ENCODE measurements at places on chromosomes 12 and 14. TPM values are rescaled to one million over a fixed set of nuclear protein-coding genes. Genes with fewer than 3 reads are reported as not detected.

DNA sequence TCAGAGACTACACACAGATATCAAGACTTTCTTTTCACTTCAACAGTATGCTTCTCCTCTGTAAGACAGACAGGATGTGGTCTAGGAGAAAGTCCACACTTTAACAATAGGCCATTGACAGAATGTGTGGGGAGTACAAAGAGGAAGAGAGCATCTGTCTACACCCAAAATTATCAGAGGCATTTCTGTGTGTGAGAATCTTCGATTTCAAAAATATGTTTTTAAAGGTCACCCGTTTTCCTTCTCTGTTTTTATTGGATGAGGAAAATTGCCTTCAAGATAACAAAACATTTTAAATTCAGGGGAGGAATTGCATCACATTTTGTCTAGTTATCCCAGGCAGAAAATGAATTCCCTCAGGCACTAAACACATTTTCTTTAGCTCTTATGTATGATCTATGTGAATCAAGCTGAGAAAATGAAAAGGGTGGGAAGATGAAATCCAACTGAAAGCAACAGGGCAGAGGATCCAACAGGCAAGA lies 16.4 kb downstream of the NAV3 start:
- no peak for DNase-seq

- DNase-seq = no peak
Measured at GRCh38 chr12:105013892-105014291, 27.8 kb downstream of the NOPCHAP1 start.

KRT79 gene
- total RNA-seq = 0.09 TPM

GRCh38 chr12:53299101-53299453 lies 418 bp upstream of the MYG1 start:
- DNase-seq = peak; percentile 61

DNA sequence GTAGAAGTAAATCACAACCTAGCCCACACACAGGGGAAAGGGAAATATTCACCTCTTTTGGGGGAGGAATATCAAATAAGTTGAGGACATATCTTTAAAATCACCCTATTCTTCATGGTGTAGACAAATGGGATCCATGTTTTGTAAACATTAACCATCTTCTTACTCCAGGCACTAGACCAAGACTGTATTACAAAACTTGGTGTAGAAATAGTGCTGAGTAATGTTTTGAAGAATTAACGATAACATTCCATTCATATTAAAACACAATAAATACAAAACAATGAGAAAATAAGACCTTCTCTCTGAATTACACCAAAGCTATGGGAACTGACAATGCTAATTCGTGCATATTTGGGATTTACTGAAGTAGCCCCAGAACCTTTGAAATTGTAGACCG lies 633.6 kb downstream of the BCL11B start:
- no peak for DNase-seq

- no peak for DNase-seq
Measured at GRCh38 chr12:65935906-65936901, 111.9 kb downstream of the HMGA2 start.

DNA sequence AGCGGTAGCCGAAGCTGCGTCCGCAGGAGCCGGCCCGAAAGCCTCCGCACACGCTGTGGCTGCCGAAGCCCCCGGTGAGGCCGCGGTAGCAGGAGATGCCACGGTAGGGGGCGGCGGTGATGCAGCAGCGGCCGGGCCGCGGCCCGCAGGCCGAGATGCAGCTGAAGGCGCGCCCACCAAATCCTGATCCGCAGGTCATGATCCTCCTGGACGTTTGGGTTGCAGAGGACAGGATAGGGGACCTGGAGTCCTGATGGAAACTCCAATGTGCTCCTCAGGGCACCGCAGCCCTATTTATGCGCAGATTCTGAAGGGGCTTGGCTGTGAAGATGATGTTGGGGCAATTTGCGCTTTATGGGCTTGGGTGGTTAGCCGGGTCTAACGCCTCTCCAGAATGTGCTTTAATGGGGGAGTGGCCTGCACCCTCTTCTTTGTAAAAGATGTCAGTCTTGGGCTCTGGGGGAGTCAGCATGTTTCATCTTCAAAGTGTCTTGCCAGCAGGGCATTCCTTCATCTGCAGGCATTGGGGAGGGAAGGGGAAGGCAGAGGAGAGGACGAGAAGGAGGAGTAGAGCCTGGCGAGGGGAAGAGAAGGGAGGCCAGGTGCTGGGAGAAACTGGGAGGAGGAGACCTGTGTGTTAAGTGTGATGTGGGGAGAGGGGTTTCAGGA lies at the start of gene KRT81:
Gene KRT81 (minus strand): TSS at position 268 of the 669 bp plus-strand sequence. CDS start 69 bp downstream, at position 199.
- no peak for DNase-seq

TBX3 gene
- not detected for total RNA-seq

DNA sequence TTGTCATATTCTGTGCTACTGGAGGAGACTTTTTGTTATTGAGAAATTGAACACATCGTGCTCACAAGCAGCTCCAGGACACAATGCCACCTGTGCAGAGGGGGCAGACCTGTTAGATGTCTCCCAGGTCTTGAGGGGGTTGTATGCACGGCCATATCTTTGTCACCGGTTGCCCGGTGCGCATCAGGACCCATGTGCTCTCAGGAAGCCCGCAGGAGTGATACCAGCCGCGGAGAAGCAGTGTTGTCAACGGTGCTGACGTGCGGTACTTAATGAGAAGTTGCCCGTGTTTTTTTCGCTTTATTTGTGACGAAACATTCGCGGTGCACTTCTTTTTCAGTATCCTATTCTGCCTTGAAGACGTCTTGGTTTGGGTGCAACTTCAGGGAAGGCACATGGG lies 128.2 kb upstream of the RTL1 start:
- DNase-seq = no peak

- no peak for DNase-seq
Measured at GRCh38 chr14:105053996-105054395, 11.2 kb downstream of the GPR132 start.

DNA sequence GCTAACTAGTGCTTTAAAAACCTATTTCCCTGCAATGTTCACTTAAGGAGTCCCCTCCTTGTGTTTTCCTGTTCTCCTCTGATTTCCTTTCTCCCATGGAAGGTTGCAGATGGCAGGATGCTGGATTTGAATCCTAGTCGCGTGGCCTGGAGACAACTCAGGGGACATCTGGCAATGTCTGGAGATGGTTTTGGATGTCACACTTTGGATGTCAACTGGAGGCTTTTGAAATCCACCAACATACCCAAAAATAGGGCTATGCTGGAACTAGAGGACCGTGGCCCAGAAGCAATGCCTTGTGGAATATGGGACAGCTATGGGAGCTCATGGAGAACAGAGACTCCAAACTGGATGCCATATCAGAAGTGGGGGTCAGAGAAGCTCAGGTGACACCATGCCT lies 95.8 kb upstream of the NOS1 start:
- no peak for DNase-seq

DNA sequence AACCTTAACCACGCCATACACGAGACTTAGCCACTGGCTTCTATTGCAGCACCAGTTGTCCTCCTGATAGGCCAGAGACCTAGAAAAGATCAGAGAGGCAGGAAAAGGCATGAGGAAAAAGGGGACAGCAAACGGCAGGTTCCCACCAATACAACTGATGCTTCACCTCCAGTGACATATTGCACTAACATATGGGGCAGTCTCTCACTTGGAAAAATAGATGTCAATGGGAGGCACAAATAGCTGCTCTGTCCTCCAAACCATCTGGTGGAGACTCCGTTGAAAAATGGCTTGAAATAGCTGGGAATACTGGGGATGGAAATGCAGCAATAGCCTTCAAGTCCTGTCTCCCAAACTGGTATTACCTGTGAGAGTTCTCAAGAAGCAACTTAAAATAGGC lies 20.3 kb downstream of the SLC8A3 start:
- no peak for DNase-seq

DNA sequence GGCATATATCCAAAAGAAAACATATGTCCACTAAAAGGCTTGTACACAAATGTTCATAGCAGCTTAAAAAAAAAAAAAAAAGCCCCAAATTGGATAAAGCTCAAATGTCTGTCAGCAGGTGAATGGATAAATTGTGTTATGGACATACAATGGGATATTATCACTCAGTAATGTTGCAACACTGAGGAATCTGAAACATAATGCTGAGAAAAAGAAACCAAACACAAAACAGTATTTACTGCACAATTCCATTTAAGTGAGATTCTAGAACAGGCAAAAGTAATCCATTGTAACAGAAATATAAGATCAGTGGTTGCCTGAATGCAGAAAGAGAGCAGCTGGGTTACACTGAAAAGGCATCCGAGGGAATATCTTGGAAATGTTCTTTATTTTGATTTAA lies 117.9 kb downstream of the SLC15A5 start:
- no peak for DNase-seq

GRCh38 chr12:89951050-89951693 lies 242.5 kb upstream of the ATP2B1 start:
- peak; percentile 29 for DNase-seq

DNA sequence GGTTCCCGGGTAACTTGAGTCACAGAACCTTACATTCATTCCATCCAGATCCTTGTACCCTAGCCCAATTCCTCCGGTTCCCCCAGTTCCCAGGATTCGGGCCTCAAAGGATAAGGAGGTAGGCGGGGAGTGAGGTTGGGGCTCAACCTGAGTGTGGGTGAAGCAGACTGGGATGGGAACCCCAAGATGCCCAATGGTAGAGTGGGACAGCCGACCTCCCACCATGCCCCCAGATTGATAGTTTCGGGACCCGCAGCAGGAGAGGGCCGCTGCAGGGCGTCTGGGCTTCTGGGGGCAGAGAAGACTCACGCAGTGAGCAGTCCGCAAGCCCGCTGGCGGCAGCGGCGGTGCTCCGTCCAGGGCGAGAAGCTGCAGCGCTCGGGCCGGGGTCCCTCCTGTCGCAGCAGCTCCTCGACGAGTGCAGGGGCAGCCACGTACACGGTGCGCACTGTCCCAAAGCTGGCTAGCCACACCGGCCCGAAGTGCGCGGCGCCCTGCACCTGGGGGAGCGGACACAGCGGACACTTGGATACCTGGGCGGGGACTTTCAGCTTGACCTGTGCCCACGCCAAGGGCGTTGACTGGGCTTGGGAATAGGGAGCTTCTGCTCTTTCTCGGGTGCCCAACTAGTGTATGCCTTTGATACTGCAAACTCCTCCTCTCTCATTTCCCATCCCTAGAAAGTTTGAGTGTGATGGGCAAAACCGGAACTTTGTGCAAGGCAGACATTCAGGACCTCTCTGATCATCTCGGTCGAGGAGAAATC lies 997 bp downstream of the CYP27B1 start:
- DNase-seq = peak; percentile 31

- no peak for DNase-seq
Measured at GRCh38 chr12:9851050-9851449, 18.1 kb downstream of the CLEC2B start.

GPX2 gene
- not detected for total RNA-seq

DNA sequence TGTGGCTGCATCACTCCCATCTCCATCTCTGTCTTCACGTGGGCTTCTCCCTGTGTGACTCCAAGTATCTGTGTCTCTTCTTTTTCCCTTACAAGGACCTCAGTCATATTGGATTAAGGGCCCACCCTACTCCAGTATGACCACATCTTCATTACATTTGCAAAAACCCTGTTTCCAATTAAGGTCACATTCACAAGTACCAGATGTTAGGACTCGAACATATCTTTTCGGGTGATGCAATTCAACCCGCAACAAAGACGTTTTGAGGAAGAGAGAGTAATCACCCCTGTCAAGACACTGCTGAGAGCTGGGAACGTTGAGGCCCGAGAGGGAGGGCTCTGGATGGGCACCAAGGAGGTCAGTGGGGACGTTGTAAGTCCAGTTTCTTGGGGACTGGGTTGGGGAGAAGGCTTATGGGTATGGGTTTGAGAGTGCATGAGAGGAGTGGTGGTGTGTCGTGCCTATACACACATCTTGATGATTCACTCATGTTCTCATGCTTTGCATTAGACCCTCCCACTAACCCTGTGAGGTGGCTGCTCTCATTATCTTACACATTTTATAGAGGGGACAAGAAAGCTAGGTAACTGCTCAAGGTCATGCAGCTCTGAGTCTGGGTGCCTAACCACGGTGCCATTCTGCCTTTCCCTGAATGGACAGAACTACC lies 12.1 kb upstream of the IFI27 start:
- no peak for DNase-seq

- DNase-seq = no peak
Measured at GRCh38 chr12:113425960-113426453, 3.8 kb downstream of the SDSL start.

C3AR1 gene
- 0.57 TPM for total RNA-seq

AMN1 gene
- total RNA-seq = 5.1 TPM

NPFF gene
- not detected for total RNA-seq

GRCh38 chr14:104253901-104254353 lies 115.5 kb downstream of the KIF26A start:
- no peak for DNase-seq

BLTP3B gene
- 39.5 TPM for total RNA-seq

GRCh38 chr12:53612978-53613377 lies 13.2 kb downstream of the ATF7 start:
- no peak for DNase-seq

GRCh38 chr12:90253136-90253535 lies 544.5 kb upstream of the ATP2B1 start:
- DNase-seq = no peak

CACNA2D4 gene
- 5.5 TPM for total RNA-seq

CELA1 gene
- total RNA-seq = not detected

DNA sequence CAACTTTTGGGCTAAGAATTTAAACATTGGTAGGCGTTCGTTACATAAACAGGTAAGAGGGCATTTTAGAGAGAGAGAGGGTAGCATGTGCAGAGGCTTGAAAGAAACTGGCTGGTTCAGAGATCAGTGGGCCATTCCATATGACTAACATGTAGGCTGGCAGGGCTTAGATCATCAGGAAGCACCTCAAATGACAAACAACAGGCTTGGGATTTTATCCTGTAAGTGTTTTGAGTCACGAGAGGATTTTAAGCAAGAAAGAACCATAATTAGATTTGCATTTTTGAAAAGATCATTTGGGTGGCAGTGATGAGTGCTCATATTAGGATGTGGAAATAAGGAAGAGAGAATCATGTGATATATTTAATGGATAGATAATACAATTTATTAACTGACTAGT lies 8.7 kb upstream of the PLEKHA5 start:
- no peak for DNase-seq

MEG3 gene
- not detected for total RNA-seq

LRTM2 gene
- total RNA-seq = not detected

DNA sequence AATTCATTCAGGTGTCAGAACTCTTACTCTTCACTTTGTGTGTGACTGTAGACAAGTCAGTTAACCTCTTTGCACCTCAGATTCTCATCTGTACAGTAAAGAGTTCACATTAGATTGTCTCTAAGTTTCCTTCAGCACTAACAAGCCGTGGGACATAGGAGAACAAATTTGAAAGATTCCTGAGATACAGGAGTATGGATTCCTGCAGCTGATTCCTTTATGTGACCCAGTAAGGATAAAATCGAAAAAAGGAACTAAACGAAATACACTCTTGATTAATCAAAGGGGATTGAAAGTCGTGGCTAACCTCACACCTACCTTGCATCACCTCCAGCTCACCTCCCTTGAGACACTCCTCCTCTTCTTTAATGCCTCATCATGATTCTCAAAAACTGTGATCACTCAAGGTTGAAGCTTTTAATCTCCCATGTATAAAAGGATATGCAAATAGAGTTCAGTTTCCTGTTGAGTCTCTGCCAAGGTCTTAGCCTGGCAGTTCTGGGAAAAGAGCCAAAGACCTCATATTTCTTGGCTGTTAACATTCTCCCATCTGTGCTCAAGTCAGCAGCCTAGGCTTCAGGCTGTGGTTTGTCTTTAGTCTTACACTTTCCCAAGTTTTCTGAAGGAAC lies 156.6 kb downstream of the DAD1 start:
- DNase-seq = no peak

GRCh38 chr12:2057041-2057794 lies 4.4 kb downstream of the CACNA1C start:
- peak; percentile 80 for DNase-seq

All from activated CD4-positive, alpha-beta T cell treated with anti-CD3 and anti-CD28 coated beads for 36 hours (primary cell).